Activated CD4-positive, alpha-beta T cell treated with anti-CD3 and anti-CD28 coated beads, Interleukin-2, amount 50 U/mL, for 24 hours (primary cell): ENCODE measurements at places on chromosomes 16 and 17.

DNA sequence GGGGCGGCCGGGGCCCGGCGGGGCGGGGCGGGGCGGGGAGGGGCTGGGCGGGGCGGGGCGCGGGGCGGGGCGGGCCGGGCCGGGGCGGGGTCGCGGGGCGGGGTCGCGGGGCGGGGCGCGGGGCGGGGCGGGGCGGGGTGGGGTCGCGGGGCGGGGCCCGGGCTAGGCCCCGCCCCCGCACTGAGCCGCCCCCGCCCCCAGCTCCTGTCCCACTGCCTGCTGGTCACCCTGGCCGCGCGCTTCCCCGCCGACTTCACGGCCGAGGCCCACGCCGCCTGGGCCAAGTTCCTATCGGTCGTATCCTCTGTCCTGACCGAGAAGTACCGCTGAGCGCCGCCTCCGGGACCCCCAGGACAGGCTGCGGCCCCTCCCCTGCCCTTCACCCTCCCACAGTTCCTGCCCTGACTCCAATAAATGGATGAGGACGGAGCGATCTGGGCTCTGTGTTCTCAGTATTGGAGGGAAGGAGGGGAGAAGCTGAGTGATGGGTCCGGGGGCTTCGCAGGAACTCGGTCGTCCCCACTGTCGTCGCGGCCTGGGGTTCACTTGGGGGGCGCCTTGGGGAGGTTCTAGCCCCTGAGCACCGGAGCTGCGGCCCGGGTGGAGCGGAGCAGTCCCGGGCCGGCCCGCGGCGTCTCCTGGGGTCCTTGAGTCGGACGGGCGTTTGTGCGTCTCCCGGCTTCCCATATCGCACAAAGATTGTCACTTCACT is 795 bp upstream of the HBM start:
- no peak for DNase-seq

DNA sequence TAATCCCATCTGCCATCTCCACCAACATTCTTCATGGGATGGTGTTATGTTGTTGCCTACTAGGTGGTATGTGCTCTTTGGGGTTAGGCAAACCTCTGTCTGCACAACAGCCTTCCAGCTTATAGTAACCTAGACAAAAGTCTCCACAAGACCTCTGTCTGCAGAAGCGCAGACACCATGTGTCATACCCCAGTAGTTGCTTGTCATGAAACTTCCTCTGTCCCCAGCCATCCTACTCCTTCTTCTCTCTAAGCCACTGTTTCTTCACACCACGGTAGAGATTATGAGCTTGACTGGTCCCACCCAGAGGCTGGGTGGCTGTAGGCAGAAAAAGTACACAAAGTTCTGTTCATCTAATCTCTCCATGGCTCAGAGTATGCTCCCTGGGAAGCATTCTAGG is 100.3 kb downstream of the MAF start:
- DNase-seq = no peak

DNA sequence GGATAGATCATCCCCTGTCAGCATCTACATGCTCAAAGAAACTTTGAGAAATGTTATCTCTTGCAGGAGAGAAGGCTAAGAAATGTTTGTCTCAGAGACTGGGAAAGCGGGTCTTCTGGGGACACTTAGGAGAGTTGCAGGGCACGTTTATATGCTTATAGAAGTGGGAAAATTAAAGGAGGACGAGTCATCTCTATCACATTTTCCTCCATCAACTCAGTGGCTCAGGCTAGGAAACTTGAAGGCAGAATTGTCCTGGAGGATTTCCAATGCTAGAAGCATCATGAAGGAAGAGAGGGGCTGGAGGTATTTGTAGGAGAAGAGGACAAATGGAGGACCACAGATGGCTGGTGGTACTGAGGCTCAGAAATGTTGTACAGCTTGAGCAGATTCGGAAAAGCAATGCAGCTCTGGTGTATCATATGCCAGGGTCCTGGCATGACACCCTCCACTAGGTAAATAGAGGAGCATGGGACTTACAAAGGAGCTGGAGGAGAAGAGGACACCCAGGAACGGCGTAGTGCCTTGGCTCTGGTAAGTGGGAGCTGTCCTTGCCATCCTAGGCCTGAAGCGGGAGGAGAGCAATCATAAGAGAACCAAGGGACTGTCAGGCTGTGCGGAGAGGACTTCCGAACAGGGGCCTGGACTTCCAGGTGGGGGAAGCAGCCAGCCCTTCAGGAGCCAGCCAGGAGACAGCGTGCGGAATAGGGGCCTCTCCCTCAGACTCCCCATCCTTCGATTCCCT is 4.5 kb upstream of the HS3ST3B1 start:
- no peak for DNase-seq

DNA sequence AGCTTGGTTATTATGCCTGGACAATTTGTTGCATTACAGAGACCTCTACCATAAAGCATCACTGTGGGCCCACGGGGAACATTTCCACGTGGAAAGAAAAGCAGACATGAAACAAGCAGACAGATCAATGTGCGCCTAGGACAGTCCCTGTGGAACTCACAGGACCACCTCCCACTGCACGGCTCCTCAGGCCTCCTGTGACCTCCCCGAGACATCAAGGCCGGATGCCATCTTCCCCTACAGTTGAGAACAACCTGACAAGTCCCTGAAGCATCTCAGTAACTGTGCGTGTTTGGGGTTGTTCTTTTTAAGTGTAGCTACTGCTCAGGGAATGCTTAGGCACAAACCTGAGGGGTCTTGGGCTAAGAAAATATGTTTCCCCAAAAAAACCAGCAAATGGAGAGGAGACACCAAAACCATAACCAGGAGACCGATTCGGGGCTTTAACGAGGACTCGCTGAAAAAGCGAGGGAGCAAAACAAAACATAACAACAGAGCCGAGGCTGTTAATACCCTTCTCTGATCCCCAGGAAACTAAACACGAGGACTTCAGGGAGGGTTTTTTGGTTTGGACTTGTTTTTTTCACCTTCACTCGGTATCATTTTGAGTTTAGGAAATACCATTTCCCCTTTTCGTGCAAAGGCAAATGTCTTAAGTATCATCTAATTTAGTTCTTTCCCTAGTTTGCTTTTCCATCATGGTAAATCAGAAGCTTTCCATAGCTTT is 87.1 kb downstream of the CYTH1 start:
- no peak for DNase-seq

DNA sequence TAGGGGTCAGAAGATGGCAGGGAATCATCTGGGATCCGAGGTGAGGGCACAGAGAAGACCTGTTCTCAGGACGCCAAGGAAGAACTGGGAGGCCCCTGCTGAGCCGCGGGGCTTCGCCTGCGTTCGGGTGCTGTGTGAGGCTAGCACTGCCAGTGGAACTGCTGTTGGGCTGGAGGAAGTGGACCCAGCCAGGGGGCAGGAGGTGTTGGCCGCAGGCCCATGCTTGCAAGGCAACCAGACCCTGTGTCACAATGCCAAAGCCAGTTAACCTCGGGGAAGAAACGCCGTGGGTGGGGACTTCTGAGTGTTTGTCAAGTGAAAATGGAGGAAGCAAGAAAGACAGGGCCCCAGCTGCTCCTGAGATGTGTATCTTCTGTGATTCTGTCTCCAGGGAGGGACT is 185.5 kb downstream of the LGALS9B start:
- no peak for DNase-seq
